ENCODE measurements at places on chromosomes 7 and 10.

GRCh38 chr10:120555842-120556532 is 99.0 kb downstream of the PLPP4 start:
- DNase-seq = no peak

- no peak for DNase-seq
Observed at GRCh38 chr7:36961097-36961496, 236.8 kb upstream of the AOAH start.

DNA sequence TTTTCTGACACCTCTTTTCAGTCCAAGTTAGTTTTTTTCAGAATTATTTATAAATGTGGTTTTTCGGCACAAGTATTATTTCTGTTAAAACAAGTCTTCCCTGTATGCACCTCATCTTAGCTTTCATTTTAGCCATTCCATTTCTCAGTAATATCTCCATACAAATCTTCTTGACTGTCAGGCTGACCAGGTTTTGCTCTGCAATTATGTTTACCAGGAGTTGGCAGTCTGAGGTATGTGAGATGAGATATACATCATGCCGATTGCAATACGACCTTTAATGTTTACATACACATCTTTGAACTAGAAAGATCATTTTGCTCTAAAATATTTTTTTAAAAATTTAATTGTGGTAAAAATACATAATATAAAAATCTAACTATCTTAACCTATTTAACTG is 209.8 kb downstream of the GPR158 start:
- DNase-seq = no peak

GRCh38 chr10:59098387-59098786 is 78.1 kb upstream of the PHYHIPL start:
- no peak for DNase-seq

DNA sequence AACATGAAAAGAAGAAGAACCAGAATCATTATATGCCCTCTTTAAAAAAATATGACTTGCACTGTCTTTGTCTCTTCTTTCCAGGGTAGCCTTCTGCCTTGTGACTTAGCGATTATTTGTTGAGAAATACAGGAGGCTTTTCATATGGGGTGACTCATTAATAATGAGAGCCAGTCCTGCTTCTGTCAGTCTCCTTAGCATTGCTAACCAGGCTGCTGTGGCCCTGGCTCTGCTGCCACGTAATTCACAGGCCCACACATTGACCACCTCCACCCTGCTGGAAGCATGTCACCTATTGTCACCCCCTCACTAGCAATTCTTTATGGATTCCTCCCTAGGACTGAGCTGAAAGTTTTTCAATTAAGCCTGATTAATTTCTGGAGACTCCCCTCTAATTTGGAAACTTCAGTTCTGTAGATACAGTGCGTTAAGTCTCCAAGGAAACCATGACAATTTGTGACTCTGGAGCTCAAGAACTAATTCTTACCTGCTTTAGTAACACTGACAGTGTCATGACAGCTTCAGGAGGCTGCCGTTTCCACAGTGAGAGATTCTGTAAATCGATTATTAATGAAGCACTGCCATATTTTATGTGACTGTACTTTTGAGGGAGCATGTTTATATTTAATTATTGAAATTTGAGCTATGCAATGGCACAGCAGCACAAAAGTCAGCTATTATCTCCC is 267.9 kb upstream of the SP8 start:
- DNase-seq = no peak

- no peak for DNase-seq
Observed at GRCh38 chr7:144842377-144842851, 6.6 kb upstream of the TPK1 start.

GRCh38 chr7:52726493-52726892 is 308.9 kb upstream of the POM121L12 start:
- DNase-seq = no peak

DNA sequence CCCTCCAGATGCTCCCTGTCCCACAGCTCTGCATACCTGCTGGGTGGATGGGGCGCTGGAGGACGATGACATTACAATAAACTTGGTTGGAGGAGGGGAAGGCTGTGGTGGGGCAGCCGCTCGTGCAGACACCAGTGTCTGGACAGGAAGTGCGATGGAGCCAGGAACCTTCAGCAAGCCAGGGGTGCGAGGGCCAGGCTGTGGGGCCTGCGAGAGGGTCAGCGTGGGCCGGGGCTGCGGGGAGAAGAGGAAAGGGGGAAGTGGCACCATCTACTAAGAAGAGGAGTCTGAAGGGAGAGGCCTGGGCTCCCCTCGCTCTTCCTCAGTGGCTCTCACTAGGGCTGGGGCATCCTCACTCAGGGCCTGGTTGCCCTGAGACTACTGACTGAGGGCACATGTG is 6.4 kb downstream of the AP4M1 start:
- DNase-seq = no peak

DNA sequence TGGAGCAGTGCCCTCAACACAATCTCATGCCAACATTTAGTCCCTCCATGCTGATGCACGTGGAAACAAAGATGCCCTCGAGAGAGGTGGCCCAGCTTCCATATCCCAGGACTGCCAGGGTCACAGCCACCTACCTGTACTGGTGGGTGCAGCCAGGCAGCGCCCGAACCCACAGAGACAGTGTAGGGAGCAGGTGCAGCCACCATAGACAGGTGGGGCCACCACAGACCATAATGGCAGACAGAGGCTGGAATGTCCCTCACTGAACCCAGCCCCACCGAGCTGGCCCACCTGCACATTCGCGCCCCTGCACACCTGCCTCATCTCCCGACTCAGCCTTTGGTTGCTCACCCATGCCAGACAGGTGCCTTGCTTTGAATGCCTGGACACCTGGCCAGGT is 18.3 kb upstream of the CPXM2 start:
- no peak for DNase-seq

GRCh38 chr7:51251290-51251689 is 65.3 kb downstream of the COBL start:
- no peak for DNase-seq

DNA sequence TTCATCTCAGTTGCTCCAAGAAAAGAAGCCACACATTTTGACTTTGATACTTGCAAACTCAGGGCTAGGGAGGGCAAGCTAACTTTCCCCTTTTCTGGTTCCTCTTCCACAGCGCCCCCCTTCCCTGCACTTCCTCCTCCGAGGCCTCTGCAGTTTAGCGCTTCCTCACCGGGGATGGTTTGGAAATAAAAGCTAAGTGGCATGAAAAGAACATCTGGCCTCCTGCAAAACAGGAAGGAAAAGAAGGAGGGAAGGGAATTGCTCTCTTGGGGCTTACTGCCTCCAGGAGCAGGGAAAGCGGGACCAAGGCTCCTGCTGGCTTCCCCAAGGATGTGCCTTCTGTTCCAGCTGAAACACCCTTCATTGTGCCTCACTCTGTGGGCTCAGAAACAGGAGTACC is 42.3 kb downstream of the PRKCQ start:
- DNase-seq = no peak
